ENCODE measurements at places on chromosomes 3 and 15. TPM values are rescaled to one million over a fixed set of nuclear protein-coding genes. Genes with fewer than 3 reads are reported as not detected.

Gene RPUSD3
- total RNA-seq = 34.9 TPM

DNA sequence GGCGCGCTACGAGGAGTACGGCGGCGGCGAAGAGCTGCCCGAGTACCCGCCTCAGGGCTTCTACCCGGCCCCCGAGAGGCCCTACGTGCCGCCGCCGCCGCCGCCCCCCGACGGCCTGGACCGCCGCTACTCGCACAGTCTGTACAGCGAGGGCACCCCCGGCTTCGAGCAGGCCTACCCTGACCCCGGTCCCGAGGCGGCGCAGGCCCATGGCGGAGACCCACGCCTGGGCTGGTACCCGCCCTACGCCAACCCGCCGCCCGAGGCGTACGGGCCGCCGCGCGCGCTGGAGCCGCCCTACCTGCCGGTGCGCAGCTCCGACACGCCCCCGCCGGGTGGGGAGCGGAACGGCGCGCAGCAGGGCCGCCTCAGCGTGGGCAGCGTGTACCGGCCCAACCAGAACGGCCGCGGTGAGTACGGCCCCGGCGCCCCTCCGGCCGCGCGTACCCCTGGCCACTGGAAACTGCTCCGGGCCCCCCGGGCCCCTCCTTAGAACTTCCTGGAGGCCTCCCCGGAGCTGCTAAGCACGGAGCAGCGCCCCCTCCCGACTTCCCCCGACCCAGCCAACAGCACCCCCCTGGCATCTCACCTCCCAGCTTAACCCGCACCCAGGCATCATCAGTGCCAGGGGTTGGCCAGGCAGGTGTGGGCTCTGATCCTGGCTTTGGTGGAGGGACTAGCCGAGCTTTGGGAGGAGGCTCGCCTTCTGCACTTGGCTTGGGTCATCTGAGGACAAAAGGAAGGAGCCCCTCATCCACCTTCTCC lies 1.4 kb downstream of the LOXL1 start:
- H3K36me3 ChIP-seq = no peaks in the 10 kb centered on the region
- peak overlapping the region; percentile 83 for H3K27ac ChIP-seq
- peaks cover 41% of the 10 kb centered on the region for H3K4me1 ChIP-seq

DNA sequence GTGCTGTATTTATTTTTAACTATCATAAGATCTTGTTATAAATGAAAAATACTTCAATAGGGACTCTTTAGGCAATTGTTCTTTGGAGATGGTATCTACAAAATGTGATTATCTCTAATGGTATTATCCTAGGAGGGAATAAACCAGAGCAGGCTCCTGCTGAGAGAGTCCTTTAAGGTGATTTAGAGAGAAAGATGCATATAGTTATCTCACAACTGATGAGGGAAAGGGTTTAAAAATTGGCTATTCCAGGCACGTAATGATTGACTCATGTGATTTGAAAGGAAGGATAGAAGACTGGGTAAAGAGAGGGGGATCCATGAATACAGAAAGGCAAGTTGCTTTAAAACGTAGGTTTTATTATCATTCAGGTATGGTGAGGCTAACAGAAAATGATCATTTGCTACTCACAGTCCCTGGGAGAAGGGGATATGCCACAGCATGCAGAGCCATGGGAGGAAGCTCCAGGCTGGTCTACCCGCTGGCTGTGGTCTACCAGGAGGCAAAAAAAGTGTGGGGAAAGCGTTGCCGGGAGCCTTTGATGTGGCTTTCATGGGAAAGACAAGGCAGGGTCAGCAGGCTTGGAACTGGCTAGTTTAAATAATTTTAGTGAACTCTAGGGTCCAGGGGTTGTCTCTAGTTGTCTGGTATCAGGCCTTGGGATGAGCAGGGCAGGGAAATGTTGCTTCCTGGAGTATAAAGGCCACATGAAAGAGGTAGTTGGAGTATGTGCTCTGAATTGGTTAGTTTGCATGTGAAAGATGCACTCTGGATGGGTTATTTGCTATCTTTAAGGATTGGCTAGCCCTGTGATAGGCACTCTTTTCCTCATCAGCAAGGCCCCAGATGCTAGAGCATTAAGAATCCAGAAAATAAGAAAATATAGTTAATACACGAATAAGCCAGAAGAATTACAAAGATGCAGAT lies 798.4 kb upstream of the GRM7 start:
- no peaks in the 10 kb centered on the region for H3K36me3 ChIP-seq
- no peak for DNase-seq
- H3K4me1 ChIP-seq = no peaks in the 10 kb centered on the region
- no peak overlapping the region for H3K27ac ChIP-seq

DNA sequence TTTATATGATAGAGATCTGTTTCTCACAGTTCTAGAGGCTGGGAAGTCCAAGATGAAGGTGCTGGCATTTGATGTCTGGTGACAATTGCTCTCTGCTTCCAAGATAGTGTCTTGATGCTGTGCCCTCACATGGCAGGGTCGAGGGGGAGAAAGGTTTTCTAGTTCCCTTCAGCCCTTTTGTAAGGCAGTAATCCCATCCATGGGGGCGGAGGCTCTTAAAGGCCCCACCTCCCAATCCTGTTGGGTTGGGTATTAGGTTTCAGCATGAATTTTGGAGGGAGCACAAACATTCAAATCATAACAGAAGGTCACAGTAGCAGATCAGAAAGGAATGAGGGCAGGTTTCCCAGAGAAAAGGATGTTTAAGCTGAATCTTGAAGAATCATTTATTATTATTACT lies 601.7 kb upstream of the ZNF717 start:
- H3K27me3 ChIP-seq = no peaks in the 10 kb centered on the region
- no peaks in the 10 kb centered on the region for H3K4me1 ChIP-seq
- no peak for DNase-seq
- H3K27ac ChIP-seq = no peak overlapping the region

DNA sequence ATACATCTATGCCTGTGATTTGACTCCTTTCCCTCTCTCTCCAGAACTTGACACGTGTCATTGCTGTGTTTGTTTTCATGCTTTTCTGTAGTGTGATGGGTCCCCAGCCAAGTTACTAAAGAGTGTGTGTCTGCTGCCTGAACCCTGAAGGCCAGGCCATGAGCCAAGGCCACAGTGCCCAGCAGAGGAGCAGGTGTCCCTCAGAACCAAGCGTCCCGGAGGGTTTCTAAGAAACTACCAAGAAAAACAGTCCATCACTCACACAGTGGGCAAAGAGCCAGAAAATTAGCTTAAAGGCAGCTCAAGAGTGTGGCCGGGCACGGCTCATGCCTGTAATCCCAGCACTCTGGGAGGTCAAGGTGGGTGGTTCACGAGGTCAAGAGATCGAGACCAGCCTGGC lies 35.2 kb downstream of the FBXO45 start:
- no peak overlapping the region for H3K27ac ChIP-seq
- H3K27me3 ChIP-seq = no peaks in the 10 kb centered on the region
- H3K36me3 ChIP-seq = no peaks in the 10 kb centered on the region
- no peak overlapping the region for H3K4me3 ChIP-seq

DNA sequence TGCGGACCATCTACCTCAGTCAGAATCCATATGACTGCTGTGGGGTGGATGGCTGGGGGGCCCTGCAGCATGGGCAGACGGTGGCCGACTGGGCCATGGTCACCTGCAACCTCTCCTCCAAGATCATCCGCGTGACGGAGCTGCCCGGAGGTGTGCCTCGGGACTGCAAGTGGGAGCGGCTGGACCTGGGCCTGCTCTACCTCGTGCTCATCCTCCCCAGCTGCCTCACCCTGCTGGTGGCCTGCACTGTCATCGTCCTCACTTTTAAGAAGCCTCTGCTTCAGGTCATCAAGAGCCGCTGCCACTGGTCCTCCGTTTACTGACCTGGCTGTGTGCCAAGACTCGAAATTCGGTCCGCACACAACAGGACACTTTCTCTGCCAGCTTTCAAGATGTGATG lies 21.9 kb downstream of the NRROS start:
- H3K36me3 ChIP-seq = no peaks in the 10 kb centered on the region
- H3K27ac ChIP-seq = no peak overlapping the region
- H3K27me3 ChIP-seq = no peaks in the 10 kb centered on the region
- DNase-seq = no peak

Gene PML
- 80.5 TPM for total RNA-seq

- H3K4me1 ChIP-seq = no peaks in the 10 kb centered on the region
- H3K27ac ChIP-seq = no peak overlapping the region
- H3K27me3 ChIP-seq = no peaks in the 10 kb centered on the region
- H3K36me3 ChIP-seq = no peaks in the 10 kb centered on the region
Observed at GRCh38 chr3:98777286-98777685, 14.1 kb downstream of the ST3GAL6 start.

DNA sequence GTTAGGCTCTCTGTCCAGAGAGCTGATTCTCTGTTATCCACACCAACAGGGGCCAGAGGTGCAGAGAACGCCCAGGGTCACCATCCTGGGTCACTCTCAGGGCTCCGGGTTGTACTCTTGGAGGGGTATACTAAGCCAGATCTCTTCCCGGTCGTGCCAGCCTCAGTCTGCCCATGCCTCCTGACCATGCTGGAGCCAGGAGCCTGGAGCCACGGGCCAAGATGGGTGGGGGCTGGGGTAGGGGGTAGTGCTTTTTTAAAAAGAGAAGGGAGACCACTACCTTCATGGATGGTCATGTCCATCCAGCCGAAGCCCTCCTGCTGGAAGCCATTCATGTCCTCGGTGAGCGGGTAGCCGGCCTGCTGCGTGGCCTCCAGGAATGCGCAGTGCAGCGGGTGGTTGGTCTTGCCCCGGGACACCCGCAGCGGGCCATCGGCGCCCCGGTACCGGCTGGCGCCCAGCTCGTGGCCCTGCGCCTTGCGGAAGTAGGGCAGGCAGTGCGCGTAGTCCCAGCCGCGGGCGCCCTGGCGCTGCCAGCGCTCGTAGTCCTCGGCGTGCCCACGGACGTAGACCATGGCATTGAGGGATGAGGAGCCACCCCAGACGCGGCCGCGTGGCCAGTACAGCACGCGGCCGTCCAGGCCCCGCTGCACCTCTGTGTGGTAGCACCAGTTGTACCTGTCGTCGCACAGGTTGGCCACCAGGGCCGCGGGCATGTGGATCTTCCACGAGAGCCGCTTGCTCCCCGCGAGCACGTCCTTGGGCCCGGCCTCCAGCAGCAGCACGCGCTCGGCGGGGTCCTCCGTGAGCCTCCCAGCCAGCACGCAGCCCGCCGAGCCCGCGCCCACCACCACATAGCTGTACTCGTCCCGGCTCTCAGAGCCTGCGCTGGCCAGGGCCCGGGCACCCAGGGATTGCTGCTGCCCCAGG lies 22.9 kb downstream of the CHDH start:
- peaks cover under 1% of the 10 kb centered on the region for H3K36me3 ChIP-seq
- peaks cover 3% of the 10 kb centered on the region for H3K4me1 ChIP-seq
- no peak overlapping the region for H3K27ac ChIP-seq
- no peak for DNase-seq
- H3K27me3 ChIP-seq = no peaks in the 10 kb centered on the region
- no peak overlapping the region for H3K4me3 ChIP-seq

GRCh38 chr15:100256970-100257650 lies 84.7 kb downstream of the ADAMTS17 start:
- DNase-seq = no peak
- H3K27ac ChIP-seq = no peak overlapping the region
- H3K4me3 ChIP-seq = no peak overlapping the region
- H3K36me3 ChIP-seq = no peaks in the 10 kb centered on the region
- no peaks in the 10 kb centered on the region for H3K27me3 ChIP-seq

GRCh38 chr3:193051314-193051713 lies 133.7 kb upstream of the MB21D2 start:
- H3K27me3 ChIP-seq = no peaks in the 10 kb centered on the region
- no peaks in the 10 kb centered on the region for H3K4me1 ChIP-seq
- no peak for DNase-seq
- H3K4me3 ChIP-seq = no peak overlapping the region
- no peaks in the 10 kb centered on the region for H3K36me3 ChIP-seq

DNA sequence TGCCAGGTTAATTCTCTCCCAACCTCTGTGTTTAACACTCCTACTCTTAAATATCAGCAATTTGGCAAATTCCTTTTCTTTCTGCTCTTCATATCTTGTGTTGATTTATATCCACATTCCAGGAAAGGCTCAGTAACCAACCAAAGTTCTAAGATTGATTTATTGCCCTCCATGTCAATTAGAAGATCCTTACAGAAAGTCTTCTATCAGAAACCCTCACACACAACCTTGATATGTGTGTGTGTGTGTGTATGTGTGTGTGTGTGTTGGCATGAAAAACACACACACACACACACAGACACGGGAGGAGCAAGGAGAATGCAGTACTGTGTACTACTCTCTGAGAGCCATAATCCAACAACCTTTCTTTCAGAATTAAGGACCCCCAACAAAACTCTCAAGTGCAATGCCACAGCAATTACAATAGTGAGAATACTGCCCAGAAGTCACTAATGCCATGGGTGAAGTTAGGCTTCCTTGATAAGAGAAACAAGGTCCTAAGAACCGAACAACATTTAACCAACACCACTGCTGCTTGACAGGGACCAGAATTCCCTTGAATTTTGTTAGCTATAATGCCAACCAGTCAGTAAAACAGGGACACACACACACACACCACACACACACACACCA lies 1.1 kb downstream of the LSAMP start:
- no peaks in the 10 kb centered on the region for H3K36me3 ChIP-seq
- no peak for DNase-seq
- no peak overlapping the region for H3K4me3 ChIP-seq

DNA sequence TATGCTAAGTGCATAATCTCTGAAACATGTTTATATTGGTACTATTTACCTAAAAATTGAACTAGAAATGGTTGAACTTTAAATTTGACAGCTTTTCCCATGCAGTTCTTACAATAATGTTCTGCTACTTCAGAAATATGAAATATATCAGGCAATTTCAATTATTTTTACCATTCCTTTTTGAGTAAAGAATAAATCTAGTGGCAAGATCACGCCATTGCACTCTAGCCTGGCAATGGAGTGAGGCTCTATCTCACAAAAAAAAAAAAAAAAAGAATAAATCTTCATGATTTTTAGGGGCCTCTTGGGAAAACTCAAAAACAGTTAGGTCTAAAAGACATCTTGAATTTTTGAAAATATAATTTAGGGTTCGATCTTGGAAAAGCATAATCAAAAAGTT lies 10.6 kb upstream of the DNAAF4 start:
- H3K27ac ChIP-seq = no peak overlapping the region
- no peaks in the 10 kb centered on the region for H3K27me3 ChIP-seq

DNA sequence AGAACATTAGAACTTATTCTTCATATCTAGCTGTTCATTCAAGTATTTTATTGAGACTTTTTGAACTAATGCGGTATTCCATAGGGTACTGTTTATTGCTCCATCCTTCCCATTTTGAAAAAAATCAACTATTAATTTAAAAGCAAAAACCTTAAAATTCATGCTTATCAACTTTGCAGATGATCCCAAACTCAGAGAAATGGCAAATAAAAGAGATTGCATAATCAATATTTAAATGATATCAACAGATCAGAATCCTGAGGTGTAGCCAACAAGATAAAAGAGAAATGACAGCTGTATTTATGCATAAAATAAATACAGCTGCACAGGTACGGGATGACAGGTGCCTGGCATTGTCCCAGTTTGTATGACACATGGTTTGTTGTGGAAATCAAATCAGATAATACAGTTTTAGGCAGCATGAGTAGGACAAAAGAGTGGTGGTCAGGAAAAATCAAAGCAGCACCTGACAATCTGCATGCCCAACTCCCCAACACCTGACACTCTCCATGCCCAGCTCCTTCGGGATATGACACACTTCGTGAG lies 42.4 kb upstream of the CMTM8 start:
- no peak for DNase-seq
- no peaks in the 10 kb centered on the region for H3K27me3 ChIP-seq
- no peaks in the 10 kb centered on the region for H3K4me1 ChIP-seq
- no peaks in the 10 kb centered on the region for H3K36me3 ChIP-seq
- H3K27ac ChIP-seq = no peak overlapping the region

Gene SLCO2A1
- total RNA-seq = 131 TPM

Data from lung (tissue), 17 donors.